ENCODE measurements at places on chromosomes 11 and 22. TPM values are rescaled to one million over a fixed set of nuclear protein-coding genes. Genes with fewer than 3 reads are reported as not detected.

Gene CHADL
- 25.4 TPM for total RNA-seq

Gene OSM
- total RNA-seq, result not detected

Gene SMTNL1
- total RNA-seq, result not detected

Gene CRYBA4
- not detected for total RNA-seq

Gene FAM168A
- 30.6 TPM for total RNA-seq

Gene ZNF195
- total RNA-seq, result 10.5 TPM

Gene SLC22A9
- not detected for total RNA-seq

Gene LRP4
- total RNA-seq, result 21.9 TPM

Gene MLC1
- total RNA-seq, result 0.10 TPM

Gene NEAT1
- 508 TPM for total RNA-seq

Gene OOSP2
- not detected for total RNA-seq

Gene HBB
- 61.2 TPM for total RNA-seq

Gene NUP160
- total RNA-seq, result 13.8 TPM

Gene HBG1
- total RNA-seq, result not detected

Gene TEX54
- total RNA-seq, result not detected

Gene NUCB2
- total RNA-seq, result 116 TPM

Gene GRK3
- 4.3 TPM for total RNA-seq

Gene MS4A4A
- 13.4 TPM for total RNA-seq

Gene NRXN2
- total RNA-seq, result 0.97 TPM

Gene TUBA8
- total RNA-seq, result 298 TPM

Gene GLYATL1
- total RNA-seq, result not detected

Gene IGLL1
- not detected for total RNA-seq

Gene MUC5B
- total RNA-seq, result not detected

Gene MAJIN
- total RNA-seq, result not detected

Gene TMEM123
- total RNA-seq, result 75.9 TPM

Gene MYO7A
- 4.6 TPM for total RNA-seq

Gene RFPL3
- total RNA-seq, result not detected

Gene MS4A6A
- 49.3 TPM for total RNA-seq

Gene POU2AF3
- 0.74 TPM for total RNA-seq

Gene OR4A16
- total RNA-seq, result not detected

Gene ADAMTS8
- total RNA-seq, result 0.42 TPM

Gene GLB1L3
- not detected for total RNA-seq

Gene PPP1CA
- 106 TPM for total RNA-seq

Gene WBP2NL
- total RNA-seq, result 0.47 TPM

Gene CARNS1
- 18.0 TPM for total RNA-seq

Gene XKR3
- total RNA-seq, result not detected

Gene IRAG1
- total RNA-seq, result 5.2 TPM

Gene DRD4
- not detected for total RNA-seq

Gene DERL3
- total RNA-seq, result 2.1 TPM

Gene PATE2
- total RNA-seq, result not detected

Gene GLYAT
- 0.59 TPM for total RNA-seq

Gene GVQW3
- 2.3 TPM for total RNA-seq

Gene MYOD1
- total RNA-seq, result not detected

Gene TRAF6
- total RNA-seq, result 11.6 TPM

Gene OR5B21
- not detected for total RNA-seq

Gene TYMP
- total RNA-seq, result 12.7 TPM

Gene KCNC1
- total RNA-seq, result not detected

Gene C22orf15
- not detected for total RNA-seq

Gene OR52N4
- not detected for total RNA-seq

Gene OR5D13
- total RNA-seq, result not detected

Gene SLC1A2
- total RNA-seq, result 2.7 TPM

Gene GAB4
- total RNA-seq, result not detected

Gene SLCO2B1
- 30.1 TPM for total RNA-seq

Gene MCAT
- total RNA-seq, result 13.4 TPM

Gene B4GALNT4
- 0.50 TPM for total RNA-seq

Gene GRM5
- total RNA-seq, result not detected

Gene C22orf42
- not detected for total RNA-seq
